ENCODE measurements at places on chromosomes 2 and 18.

DNA sequence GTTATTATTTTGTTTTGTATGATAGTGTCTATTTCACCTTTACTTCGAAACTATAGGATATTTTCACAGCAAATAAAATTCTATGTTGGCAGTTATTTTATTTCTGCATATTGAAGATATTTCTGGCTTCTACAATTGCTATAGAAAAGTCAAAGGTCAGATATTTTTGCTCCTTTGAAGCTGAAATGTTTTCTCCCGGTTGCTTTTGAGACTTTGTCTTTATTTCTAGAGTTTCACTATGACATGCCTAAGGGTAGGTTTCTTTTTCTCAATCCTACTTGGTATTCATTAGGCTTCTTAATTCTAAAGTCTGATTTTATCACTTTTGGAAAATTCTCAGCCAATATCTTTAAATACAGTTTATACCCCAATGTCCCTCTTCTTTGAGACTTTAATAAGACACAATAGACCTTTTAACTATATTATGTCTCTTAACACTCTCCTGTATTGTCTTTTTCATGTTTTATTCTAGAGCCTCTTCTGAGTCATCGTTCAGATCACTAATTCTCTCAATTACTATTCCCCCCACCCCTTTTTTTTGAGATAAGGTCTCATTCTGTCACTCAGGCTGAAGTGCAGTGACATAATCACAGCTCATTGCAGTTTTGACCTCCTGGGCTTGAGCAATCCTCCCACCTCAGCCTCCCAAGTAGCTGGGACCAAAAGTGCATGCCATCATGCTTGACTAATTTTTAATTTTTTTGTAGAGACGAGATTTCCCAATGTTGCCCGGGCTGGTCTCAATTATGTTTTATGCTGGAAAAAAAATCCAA lies 50.5 kb downstream of the USP37 start:
- DNase-seq: no peak

DNA sequence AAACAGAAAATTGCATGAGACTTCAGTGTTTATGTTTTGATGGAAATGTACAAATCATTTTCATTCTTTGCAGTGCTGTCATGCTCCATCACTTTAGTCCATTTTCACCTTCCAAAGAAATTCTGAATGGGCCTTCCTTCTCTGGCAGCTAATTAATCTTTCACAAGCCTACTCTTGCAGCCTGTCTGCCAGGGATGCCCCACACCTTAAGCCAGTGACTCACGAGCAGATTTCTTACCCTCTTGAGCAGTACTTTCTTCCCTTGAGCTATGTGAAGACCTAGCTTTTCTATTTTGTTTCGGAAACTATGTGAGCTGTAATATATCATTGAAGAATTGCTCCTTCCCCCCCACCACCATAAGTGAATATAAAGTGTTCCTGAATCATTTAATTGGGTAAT lies 404.3 kb upstream of the VWC2L start:
- no peak for DNase-seq

DNA sequence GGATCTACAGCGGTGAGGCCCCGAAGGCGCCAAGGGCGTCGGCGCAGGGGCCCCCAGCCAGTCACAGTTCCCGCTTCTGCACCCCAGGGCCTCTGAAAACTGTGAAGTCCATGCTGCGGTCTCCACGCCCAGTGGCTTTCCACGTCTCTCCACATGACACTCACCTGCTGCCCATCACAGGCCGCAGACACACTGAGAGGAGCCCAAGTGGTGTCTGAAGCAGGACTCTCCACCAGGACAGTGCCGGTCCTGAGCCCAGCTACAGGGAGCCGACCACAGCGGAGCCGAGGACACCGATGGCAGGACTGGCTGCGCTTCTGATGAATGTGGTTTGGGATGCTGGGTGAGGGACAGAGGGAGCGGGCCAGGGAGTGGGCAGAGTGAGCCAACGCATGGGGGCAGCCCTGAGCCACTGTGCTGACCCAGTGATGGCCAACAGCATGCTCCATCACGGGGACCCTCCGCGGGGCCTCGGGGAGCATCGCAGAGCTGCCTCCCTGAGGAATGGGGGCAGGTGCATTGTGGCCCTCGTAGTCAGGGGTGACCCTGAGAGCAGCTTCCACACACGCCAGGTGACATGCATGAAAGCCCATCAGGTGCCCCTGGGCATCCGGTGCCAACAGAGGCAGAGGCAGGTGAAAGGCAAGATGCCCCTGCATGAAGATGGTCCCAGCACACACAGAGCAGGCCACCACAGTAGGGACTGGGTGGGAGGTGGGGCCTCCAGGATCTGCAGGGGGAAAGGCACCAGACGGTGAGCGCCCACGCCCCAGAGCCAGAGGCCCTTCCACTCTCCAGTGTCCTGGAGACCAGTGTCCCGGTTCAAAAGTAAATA lies 116.6 kb downstream of the HDAC4 start:
- DNase-seq: no peak

GRCh38 chr2:152396763-152397162 lies 61.8 kb downstream of the FMNL2 start:
- no peak for DNase-seq

DNA sequence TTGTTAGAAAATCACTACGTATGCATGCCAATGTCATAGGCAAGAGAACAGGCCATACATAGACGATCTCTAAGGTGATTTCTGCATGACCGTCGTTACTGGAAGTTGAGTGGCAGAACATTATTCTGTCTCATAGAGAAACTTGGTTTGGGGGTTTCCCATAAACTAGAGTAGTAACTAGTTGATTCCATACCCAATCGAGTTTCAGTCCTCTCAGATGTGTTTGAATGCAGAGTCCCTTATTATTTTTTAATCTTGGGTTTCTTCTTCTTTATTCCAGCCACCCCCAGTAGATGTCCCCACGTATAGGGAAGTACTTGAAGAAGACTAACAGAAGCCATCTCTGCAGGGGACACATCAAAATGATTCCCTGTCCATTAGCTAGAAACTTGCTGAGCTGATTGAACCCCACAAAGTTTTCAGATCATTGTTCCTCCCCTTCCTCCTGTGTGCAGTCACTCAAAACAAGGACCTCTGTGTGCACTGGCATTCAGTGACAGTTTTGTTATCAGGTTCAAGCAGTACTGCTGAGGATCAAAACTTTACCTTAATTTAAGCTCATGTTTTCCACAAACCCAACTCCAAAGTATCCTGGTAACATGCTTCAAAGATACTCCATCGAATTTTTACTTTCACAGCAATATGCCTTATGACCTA lies 68.4 kb upstream of the CDCA7 start:
- DNase-seq: peak; percentile 6

- no peak for DNase-seq
Observed at GRCh38 chr18:48992791-48993555, 42.2 kb upstream of the SMAD7 start.

GRCh38 chr18:37985126-37985525 lies 419.5 kb upstream of the CELF4 start:
- DNase-seq: no peak

DNA sequence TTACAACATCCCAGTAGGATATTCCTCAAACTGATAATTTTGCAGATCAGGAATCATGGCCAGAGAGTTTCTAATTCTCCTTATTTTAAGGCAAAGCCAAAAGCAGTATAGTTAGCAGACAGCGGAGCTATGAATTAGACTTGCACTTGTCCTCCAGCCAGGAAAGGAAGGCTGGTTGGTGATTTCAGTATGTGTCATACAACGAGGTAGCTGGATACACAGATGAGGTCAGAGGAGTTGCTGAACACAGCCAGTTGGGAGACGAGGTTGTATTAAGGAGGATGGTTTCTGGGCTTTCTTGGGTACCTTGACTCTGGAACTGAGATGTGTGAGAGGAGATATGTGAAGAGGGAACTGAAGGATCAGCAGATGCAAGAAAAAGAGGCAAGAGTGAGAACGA lies 185.2 kb downstream of the SOX11 start:
- DNase-seq: no peak

- DNase-seq: no peak
Observed at GRCh38 chr2:224850081-224850480, 133.9 kb upstream of the CCDC195 start.

- DNase-seq: no peak
Observed at GRCh38 chr2:216478151-216478550, 20.5 kb upstream of the RPL37A start.

- DNase-seq: no peak
Observed at GRCh38 chr18:55268628-55269275, 309.5 kb upstream of the CCDC68 start.

DNA sequence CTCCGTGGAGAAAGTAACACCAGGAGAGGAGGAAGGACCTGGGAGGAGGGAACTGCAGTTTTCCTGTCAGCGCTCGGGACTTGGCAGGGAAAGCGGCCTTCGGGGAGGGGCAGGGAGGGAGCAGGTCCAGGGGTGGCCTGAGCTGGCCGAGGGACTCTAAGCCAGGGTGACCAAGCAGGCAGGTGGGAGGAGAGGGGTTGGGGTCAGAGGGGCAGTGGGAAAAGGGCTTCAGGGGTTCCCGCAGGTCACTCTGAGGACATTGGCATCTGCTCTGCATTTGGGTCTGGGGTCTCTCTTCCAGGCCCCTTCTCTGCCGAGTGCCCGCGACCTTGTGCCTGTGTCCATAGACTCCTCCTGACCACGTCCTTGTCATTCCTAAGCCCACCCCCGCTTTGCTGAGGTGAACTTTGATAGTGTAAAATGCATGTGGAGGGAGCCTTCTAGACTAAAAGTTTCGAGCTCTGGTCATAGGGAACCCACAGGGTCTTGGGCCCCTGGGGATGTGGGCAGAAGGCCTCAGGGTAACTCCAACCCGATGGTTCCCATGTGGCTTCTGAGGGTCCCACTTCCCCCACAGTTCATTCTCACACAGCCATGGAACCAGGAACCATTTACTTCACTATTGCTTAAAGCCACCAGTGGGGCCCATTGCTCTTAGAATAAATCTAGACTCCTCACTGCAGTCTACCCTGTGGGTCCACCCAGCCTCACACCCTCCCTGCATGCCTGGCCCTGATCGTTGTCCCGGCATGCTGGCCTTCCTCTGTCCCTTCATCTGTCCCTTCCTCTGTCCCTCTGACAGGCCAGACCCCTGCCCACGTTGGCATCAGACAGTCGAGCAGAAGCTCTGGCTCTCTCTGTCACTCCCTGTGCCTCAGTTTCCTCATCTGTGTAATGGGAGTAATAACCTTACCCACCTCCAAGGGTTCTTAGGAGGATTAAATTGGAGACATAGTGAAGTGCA lies 229.2 kb downstream of the SEPTIN10 start:
- no peak for DNase-seq

- DNase-seq: peak; percentile 4
Observed at GRCh38 chr2:173400760-173401159, 46.1 kb downstream of the CDCA7 start.

DNA sequence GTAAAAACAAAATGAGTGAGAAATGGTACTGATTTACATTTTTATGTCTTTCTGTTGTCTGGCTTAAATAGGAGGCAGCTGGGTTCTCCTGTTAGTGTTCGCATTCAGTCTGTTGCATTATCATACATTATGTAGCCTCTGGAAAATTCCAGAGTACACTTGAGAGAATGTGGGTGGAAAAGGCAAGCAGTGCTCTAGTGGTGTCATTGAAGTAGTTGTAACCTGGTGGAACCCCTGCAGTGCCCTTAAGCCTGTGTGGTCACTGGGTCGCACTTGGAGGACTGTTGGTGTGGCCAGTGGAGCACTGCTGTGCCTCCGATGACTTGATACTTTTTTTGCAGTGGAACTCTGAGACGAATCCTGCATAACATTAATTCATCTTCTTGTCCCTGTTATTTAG lies 52.4 kb downstream of the USP14 start:
- no peak for DNase-seq

DNA sequence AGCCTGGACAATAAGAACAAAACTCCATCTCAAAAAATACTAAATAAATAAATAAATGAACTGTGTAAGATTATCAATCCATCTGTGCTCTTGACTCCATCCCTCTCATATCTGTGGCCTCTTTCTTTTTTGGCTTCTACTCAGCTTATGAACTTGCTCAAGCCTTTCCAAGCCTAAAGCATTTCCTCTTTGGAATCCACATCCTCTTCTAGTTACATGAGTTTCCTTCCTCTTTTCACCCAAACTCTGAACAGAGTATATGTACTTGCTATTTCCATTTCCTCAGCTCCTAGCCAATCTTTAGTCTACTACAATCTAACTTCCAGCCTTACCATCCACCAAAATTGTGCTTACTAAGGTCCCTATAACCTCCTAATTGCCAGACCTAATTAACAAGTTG lies 2.5 kb upstream of the DNAJC10 start:
- DNase-seq: no peak

- peak; percentile 47 for DNase-seq
Observed at GRCh38 chr2:27370816-27371620, 602 bp downstream of the SNX17 start.

- no peak for DNase-seq
Observed at GRCh38 chr2:27152796-27153464, 4.1 kb downstream of the TCF23 start.

- DNase-seq: no peak
Observed at GRCh38 chr2:155391613-155392130, 693.2 kb downstream of the KCNJ3 start.

GRCh38 chr2:138622613-138623012 lies 121.0 kb downstream of the SPOPL start:
- no peak for DNase-seq

DNA sequence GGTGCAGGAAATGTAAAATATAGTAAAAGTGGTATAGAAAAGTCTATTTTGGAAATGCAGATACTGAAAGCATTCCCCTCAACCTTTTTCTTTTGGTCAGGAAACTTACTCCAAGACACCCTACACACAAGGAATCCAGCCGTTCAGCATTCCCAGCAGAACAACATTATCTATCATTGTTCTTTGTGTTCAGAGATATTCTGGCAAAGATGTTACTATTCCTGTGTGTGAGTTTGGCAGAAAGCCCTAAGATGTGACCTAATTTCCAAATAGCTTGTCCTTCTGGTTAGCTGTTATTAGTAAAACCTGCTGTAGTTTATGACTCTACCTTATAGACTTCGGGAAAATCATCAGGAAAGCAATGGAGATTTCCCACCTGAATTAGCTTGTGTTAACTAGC lies 78.1 kb upstream of the PELI1 start:
- no peak for DNase-seq

- DNase-seq: no peak
Observed at GRCh38 chr2:10274376-10274775, 28.3 kb upstream of the HPCAL1 start.

DNA sequence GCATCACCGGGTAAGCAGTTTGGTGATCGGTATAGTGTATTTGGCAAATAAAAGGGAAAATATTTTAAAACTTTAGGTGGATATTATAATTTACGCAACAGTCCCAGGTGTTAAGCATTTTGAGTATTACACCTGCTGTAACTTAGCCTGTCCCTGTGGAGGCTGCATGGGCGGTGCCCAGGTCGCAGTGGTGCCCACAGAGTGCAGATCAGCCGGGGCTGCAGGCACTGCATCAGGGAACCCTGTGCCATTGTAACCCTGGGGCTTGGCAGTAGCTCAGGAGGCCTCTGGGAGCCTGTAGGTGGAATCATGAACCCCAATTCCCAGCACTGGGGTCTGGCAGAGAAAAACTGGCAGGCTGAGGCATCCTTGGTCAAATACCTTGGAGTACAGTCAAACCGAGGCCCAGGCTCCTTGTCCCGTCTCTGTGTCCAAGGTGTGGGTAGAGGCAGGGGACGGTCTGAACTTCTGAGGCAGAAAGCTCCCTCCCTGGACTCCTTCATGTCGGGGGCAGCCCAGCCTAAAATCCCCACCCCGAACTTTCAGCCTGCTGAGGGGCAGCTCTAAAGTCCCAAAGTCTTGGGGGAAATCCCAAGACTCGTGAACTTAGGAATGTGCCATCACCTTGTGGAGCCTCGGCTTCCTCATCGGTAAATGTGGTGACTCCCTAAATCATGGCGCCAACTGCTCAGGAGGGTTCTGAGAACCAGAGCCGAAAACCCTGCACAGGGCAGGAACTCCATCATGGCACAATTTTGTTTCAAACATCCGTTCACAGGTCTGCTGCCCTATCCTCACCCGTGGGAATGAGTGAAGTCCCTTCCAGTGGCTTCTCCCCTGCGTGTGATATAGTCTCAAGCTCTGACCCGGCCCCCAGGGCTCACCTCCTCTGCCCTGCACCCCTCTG lies 85.7 kb downstream of the INHBB start:
- DNase-seq: no peak

Measured in CD4-positive, alpha-beta T cell treated with Interleukin-10 for 1 hour (primary cell).